ENCODE measurements at places on chromosomes 5 and 9.

GRCh38 chr5:151810449-151810848 lies 38.7 kb downstream of the G3BP1 start:
- DNase-seq, result no peak

DNA sequence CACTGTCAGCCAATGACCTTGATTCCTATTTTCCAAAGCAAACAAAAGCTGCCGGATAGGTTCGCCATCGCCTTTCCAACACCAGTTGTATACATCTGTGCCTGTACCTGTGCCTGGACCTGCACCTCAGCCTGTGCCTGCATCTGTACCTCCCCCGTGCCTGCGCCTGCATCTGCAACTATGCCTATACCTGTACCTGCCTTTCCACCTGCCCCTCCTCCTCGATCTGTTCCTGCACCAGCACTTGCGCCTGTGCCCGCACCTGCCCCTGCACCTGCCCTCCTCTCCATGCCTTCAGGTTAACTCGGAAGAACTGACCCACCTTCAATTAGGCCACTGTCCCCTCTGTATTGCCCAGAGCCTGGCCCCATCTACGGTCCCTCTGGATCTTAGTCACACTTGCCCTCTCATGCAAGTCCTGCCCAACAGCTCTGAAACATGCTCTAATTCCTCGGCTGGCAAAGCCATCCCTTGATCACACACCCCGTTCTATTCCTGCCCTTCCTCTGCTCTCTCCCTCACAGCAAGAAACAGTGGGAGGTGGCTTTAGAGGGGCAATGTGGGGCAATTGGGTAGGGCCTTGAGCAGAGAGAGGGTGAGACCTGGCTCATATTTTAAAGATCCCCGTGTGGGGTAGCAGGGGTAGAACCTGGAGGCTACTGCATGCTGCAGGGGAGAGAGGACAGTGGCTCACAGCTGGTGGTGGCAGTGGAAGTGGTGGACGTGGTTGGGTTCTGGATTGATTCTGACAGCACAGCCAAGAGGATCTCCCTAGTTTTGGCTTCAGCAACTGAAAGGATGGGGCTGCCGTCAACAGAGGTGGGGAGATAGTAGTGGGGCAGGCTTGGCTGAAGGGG lies 59.6 kb upstream of the PHYKPL start:
- no peak for DNase-seq

- no peak for DNase-seq
These were observed 18.6 kb downstream of the ARPC5L start for GRCh38 chr9:124880501-124880900.

DNA sequence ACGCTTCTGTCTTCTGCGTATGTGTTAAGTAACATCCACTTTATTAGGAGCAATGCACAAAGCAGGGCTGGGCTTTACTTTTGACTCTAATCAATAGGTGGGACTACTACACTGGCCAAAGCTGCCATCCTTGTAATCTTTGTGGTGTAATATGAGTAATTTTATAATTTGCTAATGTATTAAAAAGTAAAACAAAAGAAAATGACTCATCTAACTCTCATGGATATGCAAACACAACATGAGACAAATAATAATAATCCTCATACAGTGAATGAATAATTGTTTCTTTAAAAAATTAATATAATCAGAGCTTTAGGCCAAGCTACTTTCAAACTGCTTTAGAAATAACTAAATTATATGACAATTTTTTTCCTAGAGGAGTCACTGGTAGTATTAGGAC lies 90.7 kb downstream of the NR3C1 start:
- DNase-seq, result no peak

- DNase-seq, result no peak
These were observed 198.1 kb downstream of the TSSK1B start for GRCh38 chr5:113236536-113237288.

GRCh38 chr5:153237671-153238332 lies 252.7 kb upstream of the GRIA1 start:
- DNase-seq, result no peak

DNA sequence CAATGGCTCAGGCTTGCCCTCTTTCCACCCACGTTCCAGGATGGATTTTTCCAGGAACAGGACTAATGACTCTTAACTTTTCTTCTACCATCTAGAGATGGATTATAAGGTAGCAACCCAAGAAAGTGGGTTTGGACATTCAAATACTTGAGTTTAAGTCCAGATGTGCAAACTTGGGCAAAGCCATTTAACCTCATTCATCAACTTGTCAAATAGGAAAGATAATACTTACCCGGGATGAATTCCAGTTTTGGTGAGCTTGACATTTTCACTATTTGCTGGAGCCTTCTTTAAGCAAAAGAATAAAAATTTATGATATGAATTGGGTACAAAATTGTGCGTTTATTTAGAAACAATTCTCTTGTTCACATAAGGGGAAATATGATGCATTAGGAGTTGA lies 44.3 kb upstream of the ZBED3 start:
- no peak for DNase-seq

- DNase-seq, result no peak
These were observed 59.6 kb upstream of the MAN2A1 start for GRCh38 chr5:109630093-109630492.

- no peak for DNase-seq
These were observed 34.9 kb upstream of the FBN2 start for GRCh38 chr5:128572930-128573319.

DNA sequence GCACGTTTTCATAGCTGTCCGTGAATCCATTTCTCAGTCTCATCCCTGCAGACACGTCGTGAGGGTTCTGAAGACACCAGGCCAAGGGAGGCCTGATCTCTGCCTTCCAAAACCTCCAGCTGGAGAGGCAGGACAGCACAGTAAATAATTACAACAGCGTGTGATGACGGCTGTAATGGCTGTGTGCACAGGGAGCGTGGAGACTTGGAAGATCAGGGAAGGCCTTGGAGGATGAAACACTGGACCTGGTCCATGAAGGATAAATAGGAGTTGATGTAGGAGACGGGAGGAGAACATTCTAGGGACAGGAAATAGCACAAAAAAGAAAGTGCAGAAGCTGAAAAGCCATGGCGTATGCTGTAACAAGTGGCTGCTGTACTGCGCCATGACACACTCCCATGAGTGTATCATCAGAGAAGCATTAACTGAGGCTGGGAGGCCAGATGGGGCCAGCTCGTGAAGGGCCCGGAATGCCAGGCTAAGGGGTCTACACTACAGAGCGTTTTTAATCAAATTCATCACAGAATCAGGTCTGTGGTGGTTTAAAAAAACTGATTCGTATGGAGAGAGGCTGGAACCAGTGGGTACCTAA lies 97.2 kb downstream of the CRB2 start:
- DNase-seq, result no peak

DNA sequence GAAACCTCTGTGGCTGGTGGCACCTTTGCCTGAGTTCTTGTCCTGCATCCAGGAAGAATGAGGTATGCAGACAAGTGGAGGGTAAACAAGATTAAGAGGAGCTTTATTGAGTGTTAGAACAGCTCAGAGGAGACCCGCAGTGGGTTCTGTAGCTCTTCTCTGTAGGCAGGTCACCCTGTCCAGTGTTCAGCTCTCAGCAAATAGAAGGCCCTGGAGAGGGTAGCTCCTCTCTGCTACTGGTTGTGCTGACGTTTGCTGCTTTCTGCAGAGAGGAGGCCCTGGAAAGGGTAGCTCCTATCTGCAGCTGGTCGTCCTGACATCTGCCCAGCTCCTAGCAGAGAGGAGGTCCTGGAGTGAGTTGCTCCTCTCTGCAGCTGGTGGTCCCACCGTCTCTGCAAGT lies 96.8 kb upstream of the CCDC112 start:
- DNase-seq, result no peak

GRCh38 chr9:131329241-131329641 lies 39.7 kb downstream of the PLPP7 start:
- no peak for DNase-seq

GRCh38 chr9:36337865-36338264 lies 62.2 kb downstream of the RNF38 start:
- DNase-seq, result no peak

- no peak for DNase-seq
These were observed 856.6 kb downstream of the MAT2B start for GRCh38 chr5:164361986-164362385.

GRCh38 chr5:174715804-174716203 lies 8.6 kb upstream of the MSX2 start:
- DNase-seq, result no peak

DNA sequence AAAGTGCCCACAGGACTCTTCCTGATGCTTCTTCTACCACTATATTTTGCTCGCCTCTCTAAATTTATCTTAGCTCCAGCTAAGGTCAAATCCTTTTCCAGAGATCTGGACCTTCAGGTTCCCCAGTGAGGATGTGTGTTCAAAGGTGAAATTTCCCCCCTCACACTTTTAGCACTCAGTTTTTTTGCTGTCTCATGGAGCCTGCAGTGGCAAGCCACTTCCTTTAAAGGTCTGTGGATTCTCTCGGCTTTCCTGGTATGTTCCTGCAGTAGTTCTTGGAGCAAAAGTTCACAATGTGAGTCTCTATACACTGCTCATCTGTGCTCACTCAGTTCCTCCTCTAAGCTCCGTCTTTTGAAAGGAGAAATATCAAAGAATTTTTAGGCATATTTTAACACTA lies 181.4 kb downstream of the LURAP1L start:
- DNase-seq, result no peak

DNA sequence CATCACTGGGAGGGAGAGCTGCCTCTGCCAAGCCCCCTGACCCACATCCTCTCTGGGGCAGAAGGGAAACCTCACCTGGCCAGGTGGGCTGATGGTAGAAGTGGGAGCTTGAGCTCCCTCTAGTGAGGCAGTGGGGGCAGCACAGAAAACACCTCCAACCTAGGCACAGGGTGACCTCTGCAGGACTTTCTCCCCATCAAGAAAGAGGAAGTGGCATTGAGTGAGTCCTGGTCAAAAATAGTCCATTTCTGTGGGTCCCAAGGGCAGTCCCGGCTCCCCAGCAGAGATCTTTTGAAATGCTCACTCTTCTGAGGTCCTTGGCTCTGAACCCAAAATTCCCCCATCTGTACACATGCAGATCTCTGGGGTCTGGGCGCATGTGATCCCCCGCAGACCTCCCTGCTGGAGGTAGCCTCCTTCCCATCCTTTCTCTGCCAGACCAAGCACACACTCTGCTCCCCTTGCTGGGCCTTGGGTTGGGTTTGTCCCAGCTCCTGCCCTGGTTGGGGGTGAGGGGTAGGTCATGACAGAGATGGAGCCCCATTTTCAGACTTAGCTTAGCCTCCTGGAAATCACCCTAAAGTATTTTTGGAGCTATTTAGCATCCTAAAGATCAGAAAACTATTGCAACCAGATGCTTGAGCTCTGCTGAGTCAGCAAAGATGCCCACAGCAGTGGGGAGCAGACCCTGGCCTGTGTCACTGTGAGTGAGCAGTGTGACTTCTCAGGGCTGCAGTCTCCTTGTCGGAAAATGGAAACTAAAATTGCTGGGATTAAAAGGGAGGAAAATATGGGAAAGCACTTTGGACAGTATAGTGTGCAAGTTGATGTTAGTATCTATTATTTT lies 41.6 kb upstream of the LCP2 start:
- DNase-seq, result peak; percentile 75
